ENCODE measurements at places on chromosomes 2 and 18.

DNA sequence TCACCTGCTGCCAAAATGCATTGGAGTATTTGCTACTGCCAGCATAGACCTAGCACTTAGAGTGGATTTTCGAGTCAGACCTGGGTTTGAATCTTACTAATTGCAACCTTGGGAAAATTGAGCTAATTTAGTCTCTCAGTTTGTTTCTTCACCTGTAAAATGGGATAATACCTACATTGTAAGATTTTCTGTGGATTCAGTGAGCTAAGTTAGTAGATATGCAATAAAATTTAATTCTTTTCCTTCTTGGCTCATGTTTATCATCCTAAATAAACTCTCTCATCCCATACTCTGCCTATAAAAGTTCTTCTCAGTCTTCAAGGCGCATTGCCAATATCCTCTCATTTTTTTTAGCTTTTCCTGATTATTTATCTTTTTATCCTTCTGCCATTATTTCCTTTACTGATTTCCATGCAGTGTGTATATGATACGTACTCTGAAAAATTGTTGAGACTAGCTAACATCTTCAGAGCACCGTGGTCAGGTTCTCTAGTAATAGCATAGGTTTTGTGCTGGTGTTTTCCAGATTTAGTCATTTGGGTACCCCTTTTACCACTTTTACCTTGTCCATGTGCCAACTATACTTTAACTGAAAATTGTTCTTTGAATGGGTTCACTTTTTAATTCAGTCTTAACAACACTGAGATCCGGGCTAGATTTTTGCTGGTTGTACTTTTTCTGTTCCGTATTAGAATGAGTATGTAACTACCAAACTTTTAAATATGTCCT lies 7.3 kb downstream of the CEP192 start:
- no peak for DNase-seq

DNA sequence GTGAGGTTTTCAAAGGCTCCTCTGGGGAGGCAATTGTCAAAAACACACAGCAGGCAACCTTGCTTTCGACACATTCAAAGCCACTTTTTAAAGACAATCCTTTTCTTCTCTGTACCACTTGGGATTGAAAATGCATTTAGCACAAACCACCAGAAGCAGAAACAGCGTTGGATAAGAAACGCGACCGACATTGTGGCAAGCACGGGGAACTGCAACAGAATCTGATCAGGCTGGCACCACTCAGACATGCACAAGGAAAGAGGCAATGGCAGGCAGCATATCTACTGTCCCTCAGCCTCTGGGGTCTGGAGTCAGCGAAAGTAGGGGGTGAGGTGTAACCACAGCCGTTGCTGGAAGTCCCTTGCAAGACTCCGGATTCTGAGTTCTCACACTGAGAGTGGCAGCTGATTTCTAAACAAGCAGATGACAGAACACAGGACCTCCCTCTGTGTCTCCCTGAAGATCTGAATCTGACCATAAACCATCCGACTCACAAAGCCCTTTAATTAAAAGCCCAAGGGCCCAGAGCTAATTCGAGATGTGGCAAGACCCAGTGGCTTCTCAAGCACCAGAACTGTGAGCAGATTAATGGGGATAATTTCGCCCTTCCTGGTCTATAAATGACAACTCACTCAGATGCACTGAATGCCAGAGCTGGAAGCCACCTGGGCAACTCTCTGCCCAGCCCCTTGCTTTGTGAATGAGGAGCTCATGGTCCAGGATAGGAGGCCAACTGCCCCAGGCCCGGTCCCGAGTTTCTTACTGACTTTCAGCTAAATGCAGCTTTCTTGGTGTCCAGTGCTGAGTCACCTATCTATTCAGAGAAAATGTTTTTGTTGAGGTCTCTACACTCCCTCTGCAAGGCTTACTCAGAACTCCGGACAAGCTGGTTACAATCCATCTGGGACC lies 29.6 kb downstream of the CYRIA start:
- DNase-seq = no peak

DNA sequence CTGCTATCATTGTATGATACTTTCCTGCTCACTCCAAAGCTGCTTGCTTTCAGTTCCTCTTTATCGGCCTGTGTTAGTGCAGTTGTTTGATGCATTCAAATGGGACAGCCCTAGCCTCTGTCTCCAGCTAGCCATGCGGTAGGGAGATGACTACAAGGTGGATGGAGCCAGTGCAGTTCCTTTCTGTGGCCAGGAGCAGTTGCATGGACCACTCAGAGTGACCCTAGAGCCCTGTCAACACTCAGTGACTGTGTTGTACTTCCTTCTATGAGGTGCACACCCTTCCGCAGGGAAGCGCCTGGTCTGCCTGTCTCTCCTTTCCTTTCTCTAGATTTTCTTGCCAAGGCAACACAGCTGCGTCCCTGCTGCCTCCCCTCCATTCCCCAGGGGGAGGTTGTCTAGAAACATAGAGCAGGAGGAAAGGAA lies 33.8 kb downstream of the KCNS3 start:
- no peak for DNase-seq

- DNase-seq = peak; percentile 50
These were observed 2.2 kb downstream of the TGIF1 start for GRCh38 chr18:3451989-3452749.

DNA sequence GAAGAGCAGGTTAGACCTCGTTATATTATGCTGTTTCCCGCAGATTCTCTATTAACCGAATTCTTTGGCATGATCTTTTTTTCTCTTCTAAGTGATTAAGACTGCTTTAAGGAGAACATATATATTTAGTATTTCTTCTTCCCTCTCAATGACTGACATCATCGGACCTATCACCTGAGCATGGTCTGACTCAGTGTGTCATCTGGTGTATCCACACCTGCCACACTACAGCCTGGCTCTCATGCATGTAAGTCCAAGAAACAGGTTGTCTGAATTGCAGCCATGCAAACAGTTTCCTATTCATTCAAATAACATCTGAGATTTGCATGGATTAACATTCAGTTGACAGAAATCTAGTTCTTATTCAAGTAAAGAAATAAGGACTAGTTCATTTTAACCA lies 55.1 kb upstream of the CWC22 start:
- no peak for DNase-seq

DNA sequence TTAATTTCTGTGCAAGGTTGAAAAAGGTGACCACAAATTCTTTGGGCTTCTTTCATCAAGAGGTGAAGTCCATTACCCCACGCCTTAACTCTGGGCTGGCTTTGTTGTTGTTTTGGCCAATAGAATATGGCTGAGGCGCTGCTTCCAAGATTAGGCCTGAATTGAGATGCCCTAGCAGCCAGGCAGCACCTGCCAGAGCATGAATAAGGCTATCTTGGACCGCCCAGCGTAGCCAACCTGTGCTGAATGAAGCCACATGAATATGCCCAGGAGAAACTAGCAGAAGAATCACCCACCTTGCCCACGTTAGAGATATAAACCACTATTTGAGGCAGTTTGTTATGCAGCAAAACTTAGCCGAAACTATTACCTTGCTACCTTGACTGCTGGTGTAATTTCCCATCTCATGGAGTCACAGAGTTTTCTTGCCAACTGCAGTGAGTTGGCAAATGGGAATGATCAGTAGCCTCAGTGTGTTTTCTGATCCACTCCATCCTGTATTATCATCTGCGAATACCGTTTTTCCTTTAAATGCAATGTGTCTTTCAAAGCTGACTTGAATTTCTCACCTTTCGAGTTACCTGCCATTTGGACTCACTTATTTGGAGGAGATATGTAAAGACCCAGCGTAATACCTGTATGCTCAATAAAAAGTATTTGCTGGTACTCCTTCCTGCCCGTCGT lies 679 bp downstream of the TSGA10 start:
- no peak for DNase-seq

DNA sequence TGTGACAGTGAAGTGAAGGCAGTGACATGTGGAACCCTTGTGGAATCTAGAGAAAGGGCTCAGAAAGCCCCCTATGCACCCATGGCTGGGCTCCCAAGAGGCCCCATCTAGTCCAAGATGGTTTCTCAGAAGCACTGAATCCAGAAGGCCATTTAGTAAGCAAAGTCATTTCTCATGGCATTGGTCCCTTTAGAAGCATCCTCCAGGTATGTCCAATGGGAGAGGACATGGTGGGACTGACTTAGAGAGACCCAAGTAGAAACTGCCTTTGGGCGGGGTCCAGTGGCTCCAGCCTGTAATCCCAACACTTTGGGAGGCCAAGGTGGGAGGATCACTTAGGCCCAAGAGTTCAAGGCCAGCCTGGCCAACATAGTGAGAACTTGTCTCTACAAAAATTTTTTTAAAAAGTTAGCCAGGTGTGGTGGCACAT lies 72.5 kb upstream of the RMDN2 start:
- no peak for DNase-seq

DNA sequence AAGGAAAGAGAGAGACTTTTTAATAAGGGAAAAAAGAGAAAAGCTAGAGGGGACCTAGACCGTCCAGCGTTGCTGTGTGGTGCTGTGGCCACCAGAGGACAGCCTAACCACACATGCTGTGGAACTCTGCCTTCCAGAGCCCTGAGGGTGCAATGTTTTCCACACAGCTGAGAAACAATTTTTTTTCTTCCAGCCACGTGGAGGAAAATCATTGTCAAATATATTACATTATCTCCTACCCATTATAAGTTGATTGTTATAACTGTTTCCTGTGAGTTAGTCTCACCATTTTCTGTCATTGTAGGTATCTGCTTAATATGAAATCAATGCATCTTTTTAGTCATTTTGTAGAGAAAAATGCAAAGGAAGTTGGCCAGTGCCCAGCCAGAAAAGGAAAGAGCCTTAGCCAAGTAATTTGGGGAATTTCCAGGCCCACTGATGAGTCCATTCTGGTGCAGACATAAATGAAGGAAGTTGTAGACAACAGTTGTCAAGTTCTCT lies 5.9 kb upstream of the MRPL19 start:
- DNase-seq = peak; percentile 45

DNA sequence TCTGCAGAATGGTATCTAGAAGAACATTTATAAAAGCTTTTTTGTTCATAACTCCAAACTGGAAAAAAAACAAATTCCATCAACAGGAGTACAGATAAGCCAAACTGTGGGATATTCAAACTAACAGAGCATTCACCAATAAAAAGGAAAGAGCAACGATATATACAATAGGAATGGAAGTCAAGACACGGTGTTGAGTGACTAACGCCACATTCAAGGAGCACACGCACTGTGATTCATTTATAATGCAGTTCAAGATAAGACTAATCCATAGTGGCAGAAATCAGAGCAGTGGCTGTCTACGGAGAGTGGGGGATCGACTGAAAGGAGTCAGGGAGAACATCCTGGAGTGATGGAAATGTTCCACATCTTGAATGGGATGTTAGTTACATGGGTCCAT lies 70.7 kb downstream of the CABYR start:
- DNase-seq = no peak
